ENCODE measurements at places on chromosomes 12 and 14. TPM values are rescaled to one million over a fixed set of nuclear protein-coding genes. Genes with fewer than 3 reads are reported as not detected.
A peak's percentile ranks its signal among the peaks of the same experiment; 100 is the strongest.

GRCh38 chr12:118145113-118145797, 9.3 kb downstream of the PEBP1 start:
- H3K36me3 ChIP-seq = peaks cover 73% of the 10 kb centered on the region
- H3K4me1 ChIP-seq = peaks cover 4% of the 10 kb centered on the region
- H3K27ac ChIP-seq = no peak overlapping the region

GRCh38 chr12:48940181-48940580, 14.9 kb upstream of the FKBP11 start:
- H3K4me1 ChIP-seq = no peaks in the 10 kb centered on the region
- H3K4me3 ChIP-seq = no peak overlapping the region
- H3K27me3 ChIP-seq = no peaks in the 10 kb centered on the region
- no peak overlapping the region for H3K27ac ChIP-seq
- DNase-seq = no peak
- no peaks in the 10 kb centered on the region for H3K36me3 ChIP-seq

IL23A gene
- total RNA-seq = not detected

- DNase-seq = peak; percentile 68
- no peaks in the 10 kb centered on the region for H3K27me3 ChIP-seq
- H3K4me3 ChIP-seq = peak overlapping the region; percentile 20
- H3K36me3 ChIP-seq = no peaks in the 10 kb centered on the region
- H3K27ac ChIP-seq = no peak overlapping the region
These were observed 10.2 kb downstream of the OR6S1 start for GRCh38 chr14:20631023-20631879.

DNA sequence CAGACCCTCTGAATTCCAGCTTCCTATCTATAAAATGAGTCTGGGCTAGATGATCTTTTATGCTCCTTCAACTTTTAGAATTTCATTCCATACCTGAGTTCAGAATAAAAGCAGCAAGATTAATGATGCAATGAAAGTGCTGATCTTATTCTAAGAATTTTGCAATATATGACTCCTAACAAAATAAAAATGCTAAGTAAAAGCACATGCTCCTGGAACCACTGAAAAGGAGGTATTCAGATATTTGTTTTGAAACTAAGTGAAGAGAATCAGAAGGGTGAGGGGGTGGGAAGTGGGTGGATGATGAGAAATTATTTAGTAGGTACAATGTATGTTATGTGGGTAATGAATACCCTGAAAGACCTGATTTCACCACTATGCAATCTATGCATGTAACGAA, 216.6 kb downstream of the PTPRO start:
- H3K4me1 ChIP-seq = no peaks in the 10 kb centered on the region
- no peak for DNase-seq
- H3K27me3 ChIP-seq = no peaks in the 10 kb centered on the region
- H3K4me3 ChIP-seq = no peak overlapping the region
- H3K36me3 ChIP-seq = no peaks in the 10 kb centered on the region
